Spleen (tissue), 13 donors: ENCODE measurements at places on chromosomes 7 and 10. TPM values are rescaled to one million over a fixed set of nuclear protein-coding genes. Genes with fewer than 3 reads are reported as not detected.

CPED1 gene
- 35.7 TPM for total RNA-seq

RBP4 gene
- total RNA-seq = 1.3 TPM

NEURL1 gene
- 3.0 TPM for total RNA-seq

GDF10 gene
- 0.20 TPM for total RNA-seq

VPS37D gene
- 1.0 TPM for total RNA-seq

PRSS37 gene
- not detected for total RNA-seq

GNG11 gene
- 27.3 TPM for total RNA-seq

IKZF1 gene
- total RNA-seq = 227 TPM

PTPN20 gene
- 1.6 TPM for total RNA-seq

FAM170B gene
- not detected for total RNA-seq

IGFBP1 gene
- not detected for total RNA-seq

TFPI2 gene
- 0.92 TPM for total RNA-seq

PTCD1 gene
- total RNA-seq = 4.4 TPM

PRDX3 gene
- 129 TPM for total RNA-seq

ARL4A gene
- 28.2 TPM for total RNA-seq

CNNM1 gene
- total RNA-seq = 0.17 TPM

TSPAN15 gene
- total RNA-seq = 68.4 TPM

GIMAP1 gene
- total RNA-seq = 48.1 TPM

CALHM3 gene
- not detected for total RNA-seq
